NCI-H187 treated with DMSO at 0.1 percent for 48 hours (cell line): ENCODE measurements at places on chromosomes 3 and 15.

DNA sequence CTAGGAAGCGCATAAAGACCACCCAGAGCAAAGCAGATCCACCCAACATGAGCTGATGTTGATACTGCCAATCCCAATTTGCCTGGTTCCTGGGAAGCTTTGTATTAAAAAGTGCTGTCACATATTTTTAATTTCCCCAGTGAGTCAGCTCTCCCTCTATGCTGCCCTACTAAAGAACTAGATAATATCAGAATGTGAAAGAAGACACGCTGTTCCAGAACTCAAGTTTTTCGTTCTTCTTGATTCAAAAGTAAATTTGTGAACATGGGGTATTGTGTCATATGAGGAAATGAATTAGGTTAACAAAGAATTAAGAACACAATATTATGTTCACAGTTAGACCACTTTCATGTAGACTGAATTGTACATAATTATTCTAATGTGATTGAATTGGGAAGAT lies 734.2 kb upstream of the ALCAM start:
- no peak for DNase-seq

DNA sequence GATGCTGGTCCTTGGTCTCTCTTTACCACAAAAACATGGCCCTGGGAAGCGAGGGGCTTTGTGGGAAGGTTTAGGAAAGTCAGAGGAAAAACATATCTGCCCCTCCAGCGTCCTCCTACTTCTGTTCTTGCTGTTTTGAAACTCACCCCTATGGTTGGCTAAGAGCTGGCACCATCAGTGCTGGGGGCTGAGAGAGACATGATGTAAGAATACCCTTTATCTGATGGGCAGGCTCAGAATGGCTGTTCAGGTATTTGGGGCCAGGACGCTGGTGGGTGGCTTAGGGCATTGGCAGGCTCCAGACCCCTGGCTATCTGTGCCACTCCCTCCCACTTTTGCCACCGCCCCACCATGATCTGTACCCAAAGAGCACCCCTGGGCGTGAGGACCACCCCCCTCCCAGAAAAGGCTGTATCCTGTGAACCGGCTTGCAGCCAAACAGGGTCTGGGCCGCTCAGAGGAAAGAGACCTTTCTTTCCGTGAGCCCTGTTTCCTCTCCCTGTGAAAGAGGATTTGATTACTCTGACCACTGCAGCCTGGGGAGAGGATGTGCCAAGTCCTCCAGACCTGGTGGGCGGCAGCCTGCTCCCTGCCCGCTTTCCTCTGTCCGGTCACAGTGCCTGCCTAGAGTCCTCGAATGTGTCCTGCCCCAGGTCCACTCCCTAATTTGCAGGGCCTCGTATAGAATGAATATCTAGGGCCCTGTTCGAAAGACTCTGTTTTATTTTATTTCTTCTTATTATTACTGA lies 61.3 kb upstream of the SLC6A6 start:
- DNase-seq: no peak

DNA sequence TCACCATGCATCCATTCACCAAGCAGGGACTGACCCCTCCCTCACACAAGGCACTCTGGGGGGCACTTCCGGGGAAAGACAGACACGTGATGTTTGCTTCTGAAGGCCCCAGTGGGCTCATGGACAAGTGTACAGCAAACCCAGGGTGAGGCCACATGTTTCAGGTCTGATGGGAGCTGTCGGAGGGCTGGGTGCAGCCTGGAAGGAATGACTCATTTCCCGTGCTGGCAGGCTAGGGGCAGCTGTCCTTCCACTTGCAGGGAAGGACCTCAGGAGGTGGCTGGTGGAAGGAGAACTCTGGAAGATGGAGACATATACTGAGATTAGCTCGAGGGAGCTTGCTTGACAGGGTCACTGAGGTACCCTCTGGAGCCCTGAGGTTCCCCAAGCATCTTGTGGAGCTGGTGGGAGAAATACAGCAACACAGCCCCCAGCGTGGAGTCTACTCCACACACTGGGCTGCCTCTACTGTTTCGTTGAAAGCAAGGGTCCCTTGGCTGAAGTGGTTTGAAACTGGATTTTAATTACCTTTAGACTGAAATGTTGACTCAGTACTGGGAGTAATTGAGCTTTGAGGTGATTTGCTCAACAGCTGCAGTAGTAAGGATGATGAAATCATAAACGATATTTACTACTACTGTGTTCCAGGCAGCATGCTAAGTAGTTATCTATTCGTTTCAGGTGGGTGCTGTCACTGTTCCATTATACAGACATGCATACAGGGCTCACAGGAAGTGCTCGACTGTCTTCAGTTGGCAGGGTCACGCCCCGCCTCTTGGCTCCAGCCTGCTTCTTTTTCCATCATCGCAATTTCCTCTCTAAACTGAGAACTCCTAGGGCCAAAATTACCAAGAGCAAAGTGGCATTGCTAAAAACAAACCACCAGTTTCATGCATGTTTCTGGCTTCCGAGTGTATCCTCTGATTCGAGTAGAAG lies 230.4 kb downstream of the ADAMTS17 start:
- DNase-seq: no peak

DNA sequence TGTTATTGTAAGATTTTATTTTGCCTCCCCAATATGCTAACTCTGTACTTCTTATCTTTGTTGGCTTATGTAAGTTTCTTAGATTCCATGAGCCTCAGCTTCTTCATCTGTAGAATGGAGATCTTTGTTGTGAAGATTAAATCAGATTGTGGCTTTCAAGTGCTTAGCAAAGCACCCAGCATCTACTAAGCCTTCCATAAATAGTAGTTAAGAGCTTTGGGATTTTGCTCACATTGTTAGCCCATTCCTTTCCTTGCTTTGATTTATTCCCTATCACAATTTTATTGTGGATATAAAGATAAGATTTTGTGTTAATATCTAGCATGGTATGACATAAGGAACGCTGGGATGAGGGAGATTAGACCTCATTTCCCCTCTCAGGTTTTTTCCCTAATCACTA lies 501.4 kb downstream of the PYDC2 start:
- no peak for DNase-seq

DNA sequence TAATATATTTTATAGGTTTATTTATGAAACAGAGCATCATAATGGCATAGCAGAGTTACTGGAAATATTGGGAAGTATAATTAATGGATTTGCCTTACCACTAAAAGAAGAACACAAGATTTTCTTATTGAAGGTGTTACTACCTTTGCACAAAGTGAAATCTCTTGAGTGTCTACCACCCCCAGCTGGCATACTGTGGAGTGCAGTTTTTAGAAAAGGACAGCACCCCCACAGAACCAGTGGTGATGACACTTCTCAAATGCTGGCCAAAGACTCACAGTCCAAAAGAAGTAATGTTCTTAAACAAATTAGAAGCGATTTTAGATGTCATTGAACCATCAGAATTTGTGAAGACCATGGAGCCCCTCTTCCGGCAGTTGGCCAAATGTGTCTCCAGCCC lies 58.1 kb downstream of the DNAH1 start:
- DNase-seq: no peak

GRCh38 chr15:41838400-41838897 lies at the start of gene PLA2G4B:
Gene PLA2G4B (plus strand): TSS chr15:41838847. CDS start chr15:41838914, 67 bp downstream.
- DNase-seq: no peak
